ENCODE measurements at places on chromosomes 7 and 10.
A peak's percentile ranks its signal among the peaks of the same experiment; 100 is the strongest.

DNA sequence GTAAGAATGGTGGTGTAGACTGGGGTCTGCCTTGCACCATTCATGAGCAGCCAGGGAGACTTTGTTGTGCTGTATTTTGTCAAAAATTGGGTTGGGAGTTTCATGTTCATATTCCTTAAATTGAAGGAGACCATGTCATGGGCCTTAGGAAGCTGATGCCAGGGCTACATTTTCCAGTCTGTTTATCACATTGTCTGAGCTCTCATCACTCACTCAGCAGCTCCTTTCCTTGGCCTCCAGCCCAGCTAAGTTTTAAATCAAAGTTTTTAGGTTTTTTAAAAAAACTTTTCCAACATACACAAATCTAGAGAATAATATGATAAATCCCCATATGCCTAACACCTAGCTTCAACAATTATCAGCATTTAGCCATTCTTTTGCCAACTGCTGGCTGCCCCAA lies 12.6 kb upstream of the FAM13C start:
- DNase-seq = no peak

- no peak for DNase-seq
Measured at GRCh38 chr10:104873161-104873560, 232.1 kb downstream of the SORCS3 start.

DNA sequence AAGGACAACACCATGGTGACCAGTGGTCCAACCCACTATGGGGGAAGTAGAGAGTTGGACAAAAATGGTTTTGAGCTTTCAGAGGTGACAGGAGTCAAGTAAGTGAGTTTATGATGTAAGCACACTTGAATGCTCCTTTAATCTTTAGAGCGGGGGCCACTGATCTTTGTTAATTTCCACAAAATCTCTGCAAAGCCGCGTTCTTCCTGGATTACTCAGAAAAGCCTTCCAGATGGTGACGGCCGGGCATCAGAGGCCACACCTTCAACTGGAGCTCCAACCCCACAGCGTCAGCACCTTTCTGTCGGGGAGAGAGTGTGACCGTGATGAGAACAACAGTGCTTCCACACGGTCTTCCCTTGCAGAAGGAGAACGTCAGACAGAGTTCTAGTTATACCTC lies 35.2 kb upstream of the KLF6 start:
- DNase-seq = no peak

- peak; percentile 92 for DNase-seq
Measured at GRCh38 chr10:21334891-21335696, 190.4 kb downstream of the SKIDA1 start.

DNA sequence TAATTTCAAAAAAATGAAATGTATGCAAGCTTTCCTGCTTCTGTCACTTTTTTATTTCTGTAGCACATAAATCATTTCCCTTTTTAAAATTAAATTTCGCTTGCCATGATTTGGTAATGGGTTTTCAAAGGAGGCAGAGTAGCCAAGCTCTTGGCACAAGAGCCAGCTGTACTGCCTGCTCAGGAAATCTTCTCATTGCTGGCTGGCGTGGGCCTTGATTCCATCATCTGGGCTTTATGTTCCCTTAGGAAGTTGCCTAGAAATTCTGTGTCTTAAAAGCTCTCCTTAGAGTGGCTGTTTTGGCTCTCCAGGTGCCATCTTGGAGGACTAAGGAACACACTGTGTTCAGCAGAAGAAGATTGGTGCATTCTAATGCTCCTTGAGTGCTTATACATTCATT lies 107.4 kb downstream of the ARID5B start:
- DNase-seq = no peak

DNA sequence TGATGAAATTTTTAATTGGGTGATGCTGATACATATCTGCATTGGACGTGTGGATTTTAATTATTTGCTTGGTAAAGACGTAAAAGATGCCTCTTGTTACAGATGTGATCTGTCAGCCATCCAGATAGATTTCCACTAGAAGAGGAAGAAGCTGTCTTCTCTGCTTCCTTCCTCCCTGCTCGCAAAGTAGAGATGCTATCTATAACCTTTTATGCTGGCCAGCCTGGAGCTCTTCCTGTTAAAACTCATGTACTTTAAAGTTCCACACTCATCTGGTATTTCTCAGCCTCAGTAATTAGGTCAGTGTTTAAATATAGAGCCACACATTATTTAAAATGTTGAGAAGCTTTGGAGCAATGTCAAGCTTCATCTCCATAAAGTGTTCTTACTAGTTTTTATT lies 51.2 kb upstream of the TMEM229A start:
- DNase-seq = no peak

DNA sequence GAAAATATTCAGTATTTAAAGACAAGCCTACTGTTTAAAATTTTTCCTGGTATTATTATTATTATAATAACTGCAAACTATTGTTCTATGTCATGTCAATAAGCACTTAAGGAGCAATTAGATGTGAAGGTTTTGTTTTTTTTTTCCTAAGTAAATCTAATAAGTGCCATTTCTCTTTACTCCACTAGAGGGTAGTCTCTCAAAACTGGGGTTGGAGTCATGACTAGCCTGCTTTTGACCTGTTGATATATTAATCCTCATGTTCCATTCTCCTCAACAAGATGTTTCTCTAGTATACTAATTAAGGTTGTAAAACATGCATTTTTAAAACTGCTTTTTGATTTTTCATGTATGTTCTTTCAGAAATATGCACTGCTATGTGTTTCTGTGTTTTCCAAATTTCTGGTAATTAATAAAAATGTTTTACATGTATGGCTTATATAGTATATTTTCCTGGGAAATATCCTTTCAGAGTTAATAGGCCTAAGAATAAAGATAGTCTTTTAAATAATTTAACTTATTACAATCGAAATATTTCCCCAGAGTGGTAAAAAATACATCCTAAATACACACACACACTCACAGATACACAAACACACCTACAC lies 1.0 kb upstream of the LRRN3 start:
- DNase-seq = no peak

- DNase-seq = no peak
Measured at GRCh38 chr7:139948167-139948566, 114.6 kb downstream of the PARP12 start.

GRCh38 chr7:134089446-134089845 lies 37.7 kb upstream of the LRGUK start:
- DNase-seq = no peak

DNA sequence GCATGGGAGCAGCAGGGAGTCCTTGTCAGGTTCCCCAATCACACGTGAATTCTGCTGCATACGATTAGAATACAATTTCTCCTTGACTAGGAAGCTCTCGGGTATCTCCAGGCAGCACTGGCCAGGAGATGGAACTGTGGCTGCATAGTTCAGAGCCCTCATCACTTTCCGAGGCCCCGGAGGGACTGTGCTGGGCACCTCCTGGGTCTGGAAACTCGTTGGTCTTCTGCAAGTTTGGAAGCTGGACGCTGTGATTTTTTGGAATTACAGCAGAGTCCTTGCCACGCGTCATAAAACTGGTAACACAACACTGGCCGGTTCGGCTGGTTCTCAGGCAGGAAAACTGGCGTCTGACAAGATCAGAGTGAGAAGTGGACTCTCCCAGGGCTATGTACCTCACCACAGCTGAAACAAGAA lies 216.1 kb downstream of the CCDC3 start:
- DNase-seq = no peak

DNA sequence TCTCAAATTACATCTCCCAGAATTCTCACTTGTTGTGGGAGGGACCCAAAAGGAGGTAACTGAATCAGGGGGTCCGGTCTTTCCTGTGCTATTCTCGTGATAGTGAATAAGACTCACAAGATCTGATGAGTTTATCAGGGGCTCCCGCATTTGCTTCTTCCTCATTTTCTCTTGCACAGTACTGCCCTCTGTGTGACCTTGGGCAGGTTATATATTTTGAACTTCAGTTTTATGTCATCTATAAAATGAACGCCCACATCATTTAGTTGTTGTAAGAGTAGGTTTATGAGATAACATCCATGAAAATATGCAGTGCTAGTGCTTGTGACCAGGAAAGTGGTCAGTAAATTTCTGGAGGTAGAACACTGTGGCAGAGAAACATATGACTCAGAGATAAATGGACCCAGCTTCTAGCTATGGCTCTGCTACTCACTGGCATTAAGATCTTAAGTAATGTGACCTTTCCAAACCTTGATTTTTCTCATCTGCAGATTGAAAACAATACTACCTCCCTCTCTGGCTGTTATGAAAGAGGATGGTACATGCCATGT lies 44.3 kb downstream of the SCRN1 start:
- peak; percentile 12 for DNase-seq
